ENCODE measurements at places on chromosomes 12 and 14.

GRCh38 chr12:96274331-96274730 is 80.2 kb downstream of the ELK3 start:
- no peak for DNase-seq

- DNase-seq = no peak
Observed at GRCh38 chr12:43669373-43669772, 89.2 kb downstream of the PUS7L start.

DNA sequence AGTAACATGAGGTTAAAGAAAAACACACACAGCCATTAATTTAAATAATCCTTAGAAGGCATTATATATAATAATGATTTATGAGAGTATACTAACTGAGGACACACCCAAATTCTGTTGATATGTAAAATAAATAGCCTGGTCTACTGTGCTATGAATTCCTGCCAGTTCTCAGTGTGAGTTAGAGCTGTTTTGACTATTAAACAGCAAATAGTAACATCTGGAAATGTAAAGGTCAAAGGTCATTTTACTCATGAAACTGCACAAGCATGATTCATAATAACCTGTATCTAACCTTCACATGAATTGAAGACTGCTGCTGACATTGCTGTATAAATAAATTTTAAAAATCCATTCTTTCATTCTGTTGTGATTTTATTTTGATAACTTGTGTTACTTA is 966.7 kb downstream of the SLC6A15 start:
- no peak for DNase-seq

GRCh38 chr14:77125281-77125801 is 16.2 kb downstream of the ZDHHC22 start:
- no peak for DNase-seq

DNA sequence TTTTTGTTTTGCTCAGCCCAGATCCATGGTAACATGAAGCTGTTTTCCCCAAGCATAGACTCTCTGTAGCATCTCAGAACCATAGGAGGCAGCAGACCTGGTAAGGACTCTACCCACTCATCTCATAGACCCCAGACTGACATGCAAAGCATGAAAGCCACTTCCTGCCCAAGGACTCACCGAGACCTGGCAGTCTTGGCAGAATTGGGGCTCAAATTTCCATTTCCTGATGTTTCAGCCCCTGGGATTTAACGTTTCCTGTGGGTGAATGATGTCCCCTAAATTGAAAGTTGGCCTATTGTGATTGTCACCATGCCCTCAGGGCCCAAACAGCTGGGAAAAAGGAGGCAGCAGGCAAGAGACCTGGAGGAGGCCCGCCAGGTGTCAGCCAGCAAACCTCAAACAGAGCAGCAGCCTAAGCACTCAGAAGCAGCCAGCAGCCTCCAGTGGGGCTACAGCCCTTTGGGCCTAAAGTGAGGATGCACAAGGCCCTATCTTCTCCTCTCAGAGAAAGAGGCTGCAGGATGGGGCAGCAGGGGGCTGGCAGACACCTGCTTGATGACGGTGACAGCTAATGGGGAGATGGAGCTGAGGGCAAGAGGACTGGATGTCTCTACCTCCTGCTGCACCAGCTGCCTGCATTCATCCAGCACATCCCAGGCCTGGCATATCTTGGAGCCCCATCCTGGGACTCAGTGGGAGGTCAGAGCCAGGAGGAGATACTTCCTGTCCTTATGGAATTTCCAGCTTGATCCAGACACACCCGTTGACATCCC is 8.5 kb downstream of the KRT85 start:
- DNase-seq = no peak

DNA sequence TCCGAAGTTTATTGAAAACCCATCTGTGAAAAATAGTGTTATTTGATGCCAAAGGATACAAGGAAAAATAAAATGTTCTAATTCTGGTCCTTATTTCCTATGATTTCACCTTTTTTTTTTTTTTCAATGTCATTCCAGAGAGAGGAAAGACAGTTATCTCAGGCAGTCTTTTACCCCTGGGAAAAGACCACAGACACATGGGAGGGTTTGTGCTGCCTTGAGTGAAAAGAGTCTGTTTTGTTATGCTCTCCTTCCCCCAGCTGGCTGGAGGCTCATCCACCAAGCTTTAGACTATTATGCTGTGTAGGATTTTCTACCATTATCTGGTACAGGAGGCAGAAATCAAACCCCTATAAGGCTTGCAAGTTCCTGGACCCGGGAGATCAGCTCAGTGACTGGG is 151.8 kb downstream of the CRADD start:
- no peak for DNase-seq

DNA sequence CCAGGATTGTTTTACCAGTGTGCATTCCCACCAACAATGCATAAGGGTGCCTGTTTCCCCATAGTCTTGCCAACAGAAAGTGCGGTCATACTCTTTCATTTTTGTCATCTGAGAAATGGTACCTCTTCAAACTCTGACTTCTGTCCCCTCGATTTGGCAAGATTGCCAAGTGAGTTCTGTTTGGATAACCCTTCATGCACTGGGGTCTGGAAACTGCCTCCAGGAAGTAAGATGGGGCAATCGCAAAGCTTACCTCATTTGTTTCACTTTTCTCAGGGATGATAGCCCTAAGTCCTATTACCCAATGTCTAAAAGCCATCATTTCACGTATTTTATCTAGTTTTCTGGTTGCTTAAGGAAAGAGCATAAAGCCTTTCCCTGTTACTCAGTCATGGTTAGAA is 28.6 kb upstream of the NR1H4 start:
- DNase-seq = no peak

DNA sequence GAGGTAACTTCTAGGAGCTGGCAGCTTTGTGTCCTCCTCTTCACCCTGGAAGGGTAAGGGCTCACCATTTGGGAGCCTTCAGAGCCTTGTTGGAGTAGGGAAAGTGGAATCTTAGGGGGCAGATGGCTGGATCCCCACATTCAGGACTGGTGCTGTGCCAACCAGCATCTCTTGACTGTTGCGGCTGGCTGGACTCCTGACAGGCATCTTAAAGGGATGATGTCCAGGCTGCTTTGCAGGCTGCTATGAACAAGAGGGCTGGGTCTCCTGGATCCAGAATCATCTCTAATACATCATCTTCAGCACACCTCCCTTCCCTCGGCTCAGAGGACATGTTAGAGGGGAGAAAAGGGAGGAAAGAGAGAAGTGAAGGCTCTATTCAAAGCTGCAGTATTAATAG is 4.4 kb downstream of the CACNB3 start:
- DNase-seq = no peak

DNA sequence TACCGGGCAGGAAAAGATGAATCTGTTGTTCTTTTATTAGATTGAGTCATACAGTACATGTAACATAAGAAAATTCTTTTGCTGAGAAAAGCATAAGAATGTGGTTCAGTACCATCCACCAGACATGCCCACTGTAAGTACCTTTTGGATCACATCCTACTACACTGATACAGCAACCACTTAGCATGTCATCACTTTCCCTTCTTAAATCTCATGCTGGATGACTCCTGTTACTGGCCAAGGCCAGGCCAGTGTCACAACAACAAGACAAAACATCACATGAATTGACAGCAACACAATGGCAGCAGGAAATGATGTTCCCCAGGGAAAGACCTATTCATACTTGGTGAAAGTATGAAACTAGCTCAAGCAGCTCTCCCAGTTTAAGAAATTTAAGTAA is 46.4 kb downstream of the STXBP6 start:
- no peak for DNase-seq

GRCh38 chr14:100900837-100901390 is 2.6 kb downstream of the RTL1 start:
- peak; percentile 68 for DNase-seq

GRCh38 chr14:91378930-91379578 is 38.6 kb downstream of the CCDC88C start:
- DNase-seq = no peak

- no peak for DNase-seq
Observed at GRCh38 chr14:89164168-89165073, 252.6 kb downstream of the FOXN3 start.

DNA sequence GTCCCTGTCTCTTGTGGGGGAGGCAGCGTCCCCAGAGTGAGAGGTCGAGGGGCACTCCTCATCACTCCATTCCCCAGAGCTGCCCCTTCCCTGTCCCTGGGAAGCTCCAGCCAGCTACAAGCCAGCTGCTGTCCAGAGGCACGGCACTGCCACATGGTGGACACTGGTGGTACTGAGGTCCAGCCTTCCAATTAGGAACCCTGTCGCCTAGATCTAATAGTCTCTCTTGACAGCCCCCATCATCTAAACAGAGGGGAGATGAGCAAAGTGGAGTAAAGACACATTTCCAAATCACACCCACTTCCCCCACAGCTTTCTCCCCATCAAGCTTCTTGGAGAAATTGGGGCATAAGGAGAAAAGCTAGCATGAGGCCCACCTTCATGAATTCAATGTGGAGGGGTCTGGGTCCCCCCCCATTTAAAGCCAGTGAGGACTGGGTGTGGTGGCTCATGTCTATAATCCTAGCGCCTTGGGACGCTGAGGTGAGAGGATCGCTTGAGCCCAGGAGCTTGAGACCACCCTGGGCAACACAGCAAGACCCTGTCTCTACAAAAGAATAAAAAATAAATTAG is 2.1 kb upstream of the INHBE start:
- peak; percentile 92 for DNase-seq

DNA sequence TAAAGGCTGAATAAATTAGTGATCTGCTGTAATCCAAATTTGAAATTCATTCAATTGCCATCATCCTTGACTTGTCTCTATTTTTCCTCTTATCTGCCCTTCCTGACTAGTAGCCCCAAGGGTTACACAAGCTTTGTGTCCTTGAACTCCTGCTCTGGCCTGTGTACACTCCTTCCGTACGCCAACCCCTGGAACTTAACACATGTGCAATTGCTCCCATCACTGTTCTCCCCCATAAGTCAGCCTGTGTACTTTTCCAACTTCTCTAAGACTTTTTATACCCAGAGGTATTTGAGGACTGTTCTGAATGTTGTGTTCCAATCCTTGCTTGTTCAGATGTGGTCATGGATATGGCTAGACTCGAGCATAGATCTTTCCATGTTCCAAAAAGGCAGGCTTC is 171.1 kb upstream of the G2E3 start:
- DNase-seq = no peak

GRCh38 chr12:121009741-121010140 is 6.5 kb downstream of the C12orf43 start:
- peak; percentile 60 for DNase-seq

- DNase-seq = peak; percentile 91
Observed at GRCh38 chr14:95597784-95598211, 62.9 kb downstream of the GLRX5 start.

- peak; percentile 16 for DNase-seq
Observed at GRCh38 chr12:76080729-76081415, 3.6 kb downstream of the NAP1L1 start.

DNA sequence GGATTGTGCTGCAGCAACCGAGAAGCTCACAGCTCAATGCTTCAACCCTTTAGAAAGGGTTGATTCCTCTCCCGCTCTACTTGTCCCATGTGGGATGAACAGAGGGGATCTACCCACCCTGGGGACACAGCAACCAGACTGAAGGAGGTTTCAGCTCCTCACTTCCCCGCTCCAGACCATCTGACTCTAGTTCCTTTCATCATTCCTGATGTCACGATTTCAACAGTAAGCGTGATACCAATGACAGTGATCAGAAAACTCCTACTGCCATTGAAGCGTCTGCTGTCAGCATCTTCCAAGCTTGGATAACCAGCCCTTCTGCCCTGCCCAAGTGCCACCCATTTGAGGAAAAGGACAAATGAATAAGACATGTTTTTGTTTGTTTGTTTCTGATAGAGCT is 14.3 kb downstream of the SERPINA1 start:
- DNase-seq = no peak

DNA sequence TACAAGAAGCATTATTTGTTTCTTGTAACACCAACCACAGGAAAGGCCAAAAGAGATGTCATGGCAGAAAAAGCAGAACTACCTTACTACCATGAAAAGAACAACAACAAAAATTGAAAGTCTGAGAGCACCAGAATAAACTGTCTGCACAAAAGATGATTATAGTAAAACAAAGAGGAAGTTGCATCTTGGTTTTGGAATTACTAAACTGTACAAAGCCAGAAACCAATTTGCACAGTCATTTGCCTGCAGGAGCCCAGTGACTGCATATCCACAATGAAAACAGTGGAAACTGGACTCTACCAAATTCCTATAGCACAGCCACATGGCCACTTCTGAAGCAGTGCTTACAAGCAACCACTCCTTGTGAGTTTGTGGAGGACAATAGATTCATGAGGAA is 276.2 kb downstream of the SSPN start:
- DNase-seq = no peak

- DNase-seq = no peak
Observed at GRCh38 chr12:23014749-23015148, 389.8 kb downstream of the ETNK1 start.

GRCh38 chr14:103298620-103299019 is 35.4 kb upstream of the EIF5 start:
- peak; percentile 32 for DNase-seq

DNA sequence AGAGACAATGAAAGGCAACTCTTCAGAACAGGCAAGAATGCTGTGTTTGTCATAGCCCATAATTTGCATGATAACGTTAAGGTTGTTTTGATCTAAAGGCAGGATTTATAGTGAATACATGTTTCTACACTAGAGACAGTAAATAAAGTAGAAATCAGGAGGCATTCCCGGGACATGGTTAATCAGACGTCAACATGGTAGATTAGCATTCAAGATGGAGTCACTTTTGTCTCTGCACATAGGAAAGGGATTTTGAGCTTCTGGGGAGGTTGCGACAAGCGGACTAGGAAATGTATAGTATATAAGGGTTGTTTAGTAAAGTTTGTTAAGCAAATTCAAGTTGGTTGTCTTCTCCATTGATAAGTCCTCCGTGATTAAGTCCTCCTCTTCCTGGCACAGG is 2.8 kb upstream of the RNASE1 start:
- DNase-seq = no peak

GRCh38 chr12:2292560-2292959 is 239.8 kb downstream of the CACNA1C start:
- no peak for DNase-seq

- no peak for DNase-seq
Observed at GRCh38 chr14:61466905-61467280, 145.5 kb downstream of the PRKCH start.

DNA sequence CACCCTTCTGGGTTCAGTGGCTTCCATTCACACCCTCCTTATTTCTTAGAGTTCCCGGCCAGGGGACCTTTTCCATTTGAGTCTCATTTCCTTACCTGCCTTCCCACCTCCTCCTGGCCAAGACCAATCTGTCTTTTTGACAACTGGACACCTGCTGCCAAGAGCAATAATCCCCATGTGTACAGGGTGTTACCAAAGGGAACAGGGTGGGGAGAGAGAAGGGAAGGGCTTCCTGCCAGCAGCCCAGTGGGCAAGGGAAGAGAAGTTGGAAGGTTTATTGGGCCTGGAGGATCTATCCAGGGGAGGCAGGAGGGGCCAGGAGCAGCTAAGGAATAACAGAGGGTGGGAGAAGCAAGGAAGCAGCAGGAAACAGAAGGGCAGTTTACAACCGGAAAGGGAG is 346.2 kb downstream of the C12orf75 start:
- DNase-seq = peak; percentile 42

DNA sequence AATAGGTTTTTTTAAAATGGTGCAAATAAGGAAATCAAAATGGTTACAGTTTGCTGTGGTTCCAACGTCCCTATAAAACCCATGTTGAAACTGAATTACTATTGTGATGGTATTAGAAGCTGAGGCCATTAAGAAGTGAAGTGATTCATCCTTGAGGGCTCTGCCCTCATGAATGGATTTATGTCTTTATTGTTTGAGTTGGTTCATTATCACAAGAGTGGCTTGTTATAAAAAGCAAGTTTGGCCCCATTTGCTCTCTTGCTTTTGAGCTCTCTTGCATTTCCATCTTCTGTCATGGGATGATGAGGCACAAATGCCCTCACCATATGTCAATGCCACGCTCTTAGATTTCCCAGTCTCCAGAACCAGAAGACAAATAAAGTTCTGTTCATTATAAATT is 62.3 kb downstream of the PRKD1 start:
- DNase-seq = no peak

Measured in WERI-Rb-1 (cell line).